Fibroblast of skin of right biceps (primary cell): ENCODE measurements at places on chromosomes 5 and 9.

- DNase-seq = peak; percentile 75
Measured at GRCh38 chr5:159886296-159886695, 30.0 kb upstream of the ADRA1B start.

- peak; percentile 48 for DNase-seq
Measured at GRCh38 chr9:121299467-121300282, 31.7 kb downstream of the GSN start.

- no peak for DNase-seq
Measured at GRCh38 chr9:36485647-36486328, 85.7 kb upstream of the RNF38 start.

- peak; percentile 74 for DNase-seq
Measured at GRCh38 chr9:129436751-129437625, 183.9 kb downstream of the C9orf50 start.

GRCh38 chr9:33719581-33720374 lies 75.6 kb upstream of the PRSS3 start:
- no peak for DNase-seq

GRCh38 chr9:132596200-132596599 lies 13.8 kb downstream of the BARHL1 start:
- no peak for DNase-seq

- no peak for DNase-seq
Measured at GRCh38 chr5:127924606-127925005, 159.0 kb upstream of the SLC12A2 start.

GRCh38 chr9:10252174-10252573 lies 360.6 kb downstream of the PTPRD start:
- DNase-seq = peak; percentile 13
